Activated B cell treated with CpG ODN at 0.5 μM for 24 hours (primary cell): ENCODE measurements at places on chromosomes 3 and 15. TPM values are rescaled to one million over a fixed set of nuclear protein-coding genes. Genes with fewer than 3 reads are reported as not detected.

- DNase-seq: no peak
Measured at GRCh38 chr3:158264894-158265293, 155.0 kb downstream of the RSRC1 start.

DNA sequence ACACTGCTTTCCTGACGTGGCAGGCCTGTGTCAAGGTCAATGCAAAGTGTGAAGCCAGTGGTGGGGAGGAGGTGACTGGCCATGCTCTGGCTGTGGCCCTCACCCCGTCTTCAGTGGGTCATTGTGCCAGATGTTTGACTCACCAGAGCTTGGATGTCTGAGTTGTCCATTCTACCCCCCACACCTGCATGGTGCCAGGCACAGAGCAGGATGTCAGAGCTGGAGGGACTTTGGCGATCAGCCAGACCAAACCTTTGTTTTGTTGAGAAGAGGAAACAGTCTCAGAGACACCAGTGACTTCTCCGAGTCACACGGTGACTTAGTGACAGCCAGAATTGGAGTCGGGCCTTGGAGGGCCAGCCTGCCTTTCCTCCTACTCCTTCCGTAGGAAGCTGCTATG lies 49.5 kb downstream of the SMAD6 start:
- DNase-seq: no peak

DNA sequence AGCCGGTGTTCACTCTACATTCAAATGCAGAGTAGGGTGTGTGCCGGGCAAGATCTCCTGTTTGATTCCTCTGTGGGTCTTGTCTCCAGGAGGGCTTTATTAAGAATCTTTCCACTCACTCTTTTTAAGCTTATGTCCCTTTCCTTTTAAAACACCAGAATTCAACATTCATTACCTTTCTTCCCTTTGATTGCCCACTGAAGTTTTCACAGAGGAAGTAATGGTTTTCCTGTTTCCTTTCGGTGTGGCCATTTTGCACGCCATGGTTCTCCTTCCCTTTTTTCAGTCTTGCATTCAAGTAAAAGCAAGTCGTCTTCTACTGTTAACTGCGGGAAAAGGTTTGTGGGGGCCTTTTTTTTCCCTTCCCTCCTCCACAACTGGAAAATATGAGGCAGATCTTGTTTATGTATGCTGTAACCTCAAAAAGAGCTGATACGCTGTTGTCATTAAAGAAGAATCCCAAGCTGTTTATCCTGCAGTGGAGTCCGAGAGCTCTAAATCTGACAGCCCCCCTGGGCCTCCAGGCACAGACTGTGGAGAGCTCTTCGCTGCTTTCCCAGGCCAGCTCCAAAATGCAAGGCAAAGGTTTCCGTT lies 40.5 kb downstream of the FILIP1L start:
- no peak for DNase-seq

DNA sequence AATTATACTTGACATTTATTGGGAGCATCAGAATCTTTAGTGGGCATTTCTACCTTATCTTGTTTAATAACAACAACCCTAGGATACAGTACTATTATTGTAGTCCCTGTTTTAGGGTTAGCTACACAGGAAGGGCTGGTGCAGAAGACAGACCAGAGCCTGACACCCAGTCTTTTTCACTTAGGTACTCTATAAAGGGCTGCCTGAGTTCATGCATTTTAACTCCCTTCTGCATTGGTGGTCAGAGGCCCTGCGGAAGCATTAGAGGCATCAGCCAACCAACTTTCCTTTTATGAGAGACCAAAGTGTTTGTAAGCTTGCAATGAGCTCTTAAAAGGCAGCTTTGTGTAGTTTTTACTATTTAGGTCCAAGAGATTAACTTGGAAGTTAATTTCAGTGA lies 105.4 kb downstream of the PLCL2 start:
- DNase-seq: no peak

- no peak for DNase-seq
Measured at GRCh38 chr15:44603126-44603525, 60.3 kb downstream of the SPG11 start.

DNA sequence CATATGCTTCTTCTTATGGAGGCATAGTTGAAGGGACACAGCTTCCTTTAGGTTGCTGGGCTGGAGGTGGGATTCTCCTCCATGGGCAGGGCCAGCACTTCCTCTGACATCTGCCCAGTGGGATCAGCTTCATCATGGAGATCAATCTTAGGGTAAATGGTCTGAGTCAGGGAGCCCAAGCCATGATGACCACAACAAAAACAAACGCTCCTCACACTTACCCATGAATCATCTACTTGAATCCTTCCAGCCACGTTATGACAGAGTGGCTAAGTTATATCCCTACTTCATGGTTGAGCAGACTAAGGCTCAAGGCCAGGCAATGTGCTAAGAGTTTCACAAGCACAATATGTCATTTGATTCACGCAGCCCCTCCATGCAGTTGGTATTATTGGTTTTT lies 87.2 kb upstream of the NMNAT3 start:
- DNase-seq: no peak

- DNase-seq: no peak
Measured at GRCh38 chr3:183033746-183034145, 53.4 kb upstream of the DCUN1D1 start.

- peak; percentile 47 for DNase-seq
Measured at GRCh38 chr15:65856821-65857455, 12.4 kb upstream of the RAB11A start.

- no peak for DNase-seq
Measured at GRCh38 chr3:69871251-69871650, 128.3 kb upstream of the SAMMSON start.

DNA sequence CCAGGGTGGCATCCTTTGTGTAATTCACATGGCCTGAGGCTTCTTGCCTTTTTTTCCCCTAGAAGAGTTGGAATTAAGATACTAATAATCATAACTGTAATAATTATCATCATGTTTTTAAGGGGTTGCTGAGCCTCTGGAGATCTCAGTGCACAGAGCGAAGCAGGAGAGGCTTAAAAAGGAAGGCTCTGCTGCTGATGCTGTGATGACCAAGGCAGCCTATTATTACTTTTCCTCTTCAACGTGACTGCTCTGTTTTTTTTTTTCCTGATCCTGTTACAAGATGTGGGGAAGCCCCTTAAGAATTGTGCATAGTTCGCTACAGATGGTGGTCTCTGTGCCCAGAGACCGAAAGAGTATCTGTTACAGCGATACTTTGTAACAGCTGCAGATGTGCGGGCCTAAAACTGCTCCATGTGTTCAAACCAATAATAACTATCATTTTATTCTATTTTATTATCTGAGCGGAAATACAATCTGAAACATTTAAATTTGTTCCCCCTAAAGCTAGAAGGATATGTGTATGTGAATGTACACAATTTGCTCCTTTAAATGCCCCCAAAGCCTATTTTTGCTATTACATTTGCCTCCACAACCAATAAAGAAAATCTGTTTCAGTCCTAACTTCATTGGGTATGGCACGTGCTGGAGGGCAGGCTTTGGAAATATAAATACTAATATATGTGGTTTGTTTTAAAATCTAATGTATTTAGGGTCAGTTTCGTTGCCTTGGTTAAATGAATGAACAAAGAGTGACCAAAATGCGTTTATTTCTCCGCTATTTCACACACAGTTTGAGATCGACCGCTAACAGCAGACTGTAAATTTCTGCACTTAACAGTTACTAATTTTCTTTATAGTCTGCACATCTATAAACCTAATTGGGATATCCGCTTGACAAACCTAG lies 4.6 kb downstream of the SHOX2 start:
- no peak for DNase-seq

MINAR1 gene
- total RNA-seq: 0.42 and 0.46 TPM in 2 replicates

CHRFAM7A gene
- total RNA-seq: 0.95 TPM in 1 of 2 replicates, not detected in the other

TNFAIP8L3 gene
- total RNA-seq: not detected in 2 replicates

MITF gene
- total RNA-seq: 0.32 TPM in 1 of 2 replicates, not detected in the other
